Activated T-cell treated with anti-CD3 and anti-CD28 coated beads, Interleukin-2, amount 50 U/mL, for 1 hour (primary cell): ENCODE measurements at places on chromosomes 2 and 18.

- no peak for DNase-seq
These were observed 70.6 kb upstream of the TEX51 start for GRCh38 chr2:126828051-126828450.

- no peak for DNase-seq
These were observed 614.9 kb downstream of the ARHGAP15 start for GRCh38 chr2:143744114-143744513.

GRCh38 chr2:45699032-45699658 lies 47.7 kb downstream of the PRKCE start:
- DNase-seq = no peak

DNA sequence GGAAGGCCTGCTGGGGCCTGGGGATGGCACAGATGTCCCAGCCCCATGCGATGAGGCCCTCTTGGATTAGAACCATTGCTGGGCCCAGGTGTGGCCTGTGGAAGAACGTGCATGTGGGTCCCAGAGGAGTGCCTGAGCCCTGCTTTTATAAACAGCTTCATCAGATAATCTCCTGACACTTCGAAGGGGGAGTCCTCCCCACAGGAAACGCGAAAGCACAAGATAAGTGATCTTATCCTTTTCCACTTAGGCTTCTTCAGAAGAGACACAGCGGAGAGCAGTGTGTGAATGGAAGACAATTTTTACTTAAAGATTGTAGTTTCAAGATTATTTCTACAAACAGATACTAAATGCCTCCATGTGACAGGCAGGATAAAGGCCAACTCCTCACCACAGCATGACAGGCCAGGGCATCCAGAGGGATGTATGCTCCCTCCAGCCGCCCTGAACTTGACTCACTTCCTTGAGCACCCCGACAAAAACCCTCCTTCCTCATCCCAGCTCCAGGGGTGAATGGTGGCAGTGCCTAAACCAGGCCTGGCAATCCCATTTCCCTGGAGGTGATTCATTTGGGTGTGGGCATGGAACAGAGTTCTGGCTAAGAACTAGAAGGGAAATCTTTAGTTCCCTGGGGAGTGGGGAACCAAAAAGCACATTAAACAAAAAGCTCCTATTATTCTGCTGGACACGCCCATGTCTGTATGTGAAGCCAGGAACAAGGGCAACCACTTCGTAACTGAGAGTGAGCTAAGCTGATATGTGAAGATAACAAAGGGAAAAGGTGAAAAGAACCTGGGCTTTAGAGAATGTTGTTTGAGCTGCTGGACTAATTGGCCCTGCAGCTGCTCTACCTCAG lies 56.2 kb upstream of the TMEM163 start:
- DNase-seq = no peak

- DNase-seq = no peak
These were observed 298.8 kb upstream of the FANCL start for GRCh38 chr2:58539973-58540372.

- no peak for DNase-seq
These were observed 35.4 kb downstream of the BARD1 start for GRCh38 chr2:214774108-214774507.

DNA sequence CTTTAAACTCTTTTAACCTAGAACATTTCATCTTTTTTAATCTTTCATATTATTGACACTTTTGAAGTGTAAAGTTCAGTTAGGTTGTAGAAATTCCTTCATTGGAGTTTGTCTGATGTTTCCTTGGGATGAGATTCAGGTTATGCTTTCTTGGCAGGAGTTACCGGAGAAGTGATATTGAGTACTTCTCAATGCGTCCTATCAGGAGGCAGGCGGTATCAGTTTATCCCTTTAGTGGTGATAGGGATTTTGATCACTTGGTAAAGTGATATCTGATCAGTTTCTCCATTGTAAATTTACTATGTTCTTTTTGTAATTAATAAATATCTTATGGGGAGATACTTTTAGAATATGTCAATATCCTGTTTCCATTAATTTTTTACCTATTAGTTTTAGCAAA lies 78.4 kb downstream of the DTNB start:
- DNase-seq = no peak

- no peak for DNase-seq
These were observed 85.2 kb downstream of the BIRC6 start for GRCh38 chr2:32442020-32442467.

GRCh38 chr2:19942199-19942598 lies 40.4 kb upstream of the TTC32 start:
- DNase-seq = no peak

- peak; percentile 61 for DNase-seq
These were observed 9.8 kb downstream of the NR4A2 start for GRCh38 chr2:156322686-156323231.

GRCh38 chr2:168796583-168797285 lies 5.7 kb upstream of the NOSTRIN start:
- DNase-seq = no peak

DNA sequence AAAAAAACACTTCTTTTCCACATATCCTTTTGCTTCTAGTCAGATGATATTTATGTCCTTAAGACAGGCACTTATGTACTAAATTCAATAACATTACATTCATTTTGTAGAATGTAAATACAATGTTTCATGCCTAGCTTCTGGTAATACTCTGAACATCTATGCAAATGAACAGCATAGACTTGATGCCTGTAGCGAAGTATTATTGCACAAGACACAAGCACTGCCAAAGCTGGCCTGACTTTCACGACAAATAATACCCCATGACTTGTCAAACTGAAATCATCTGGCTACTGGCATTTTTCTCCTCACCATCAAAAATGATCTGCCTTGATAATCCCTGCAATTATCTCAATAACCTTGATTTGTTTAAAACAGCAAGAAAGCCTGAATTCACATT lies 101.3 kb downstream of the L3MBTL4 start:
- no peak for DNase-seq

DNA sequence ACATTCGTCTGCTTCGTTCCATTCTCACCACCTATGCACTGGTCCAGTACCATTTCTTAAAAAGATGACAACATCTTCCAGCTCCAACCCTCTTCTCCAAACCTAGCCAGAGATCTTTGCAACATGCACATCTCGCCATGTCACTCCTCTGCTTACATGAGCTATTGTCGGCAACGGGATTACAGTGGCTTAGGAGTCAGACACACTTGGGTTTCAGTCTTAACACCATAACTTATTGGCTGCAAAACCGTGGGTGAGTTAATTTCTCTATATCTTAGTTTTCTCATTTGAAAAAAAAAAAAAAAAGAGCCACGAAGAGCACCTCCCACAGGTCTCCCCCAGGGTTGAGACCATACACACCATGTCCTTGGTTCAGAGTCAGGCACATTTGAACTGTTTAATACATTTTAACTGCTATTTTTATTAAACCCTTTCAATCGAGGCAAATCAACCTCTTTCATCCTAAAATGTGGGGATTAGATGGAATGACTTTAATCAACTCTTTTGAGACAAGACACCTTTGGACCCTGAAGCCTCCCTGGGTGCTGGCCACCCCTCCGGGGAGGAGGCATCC lies 889 bp downstream of the ANKRD29 start:
- no peak for DNase-seq

DNA sequence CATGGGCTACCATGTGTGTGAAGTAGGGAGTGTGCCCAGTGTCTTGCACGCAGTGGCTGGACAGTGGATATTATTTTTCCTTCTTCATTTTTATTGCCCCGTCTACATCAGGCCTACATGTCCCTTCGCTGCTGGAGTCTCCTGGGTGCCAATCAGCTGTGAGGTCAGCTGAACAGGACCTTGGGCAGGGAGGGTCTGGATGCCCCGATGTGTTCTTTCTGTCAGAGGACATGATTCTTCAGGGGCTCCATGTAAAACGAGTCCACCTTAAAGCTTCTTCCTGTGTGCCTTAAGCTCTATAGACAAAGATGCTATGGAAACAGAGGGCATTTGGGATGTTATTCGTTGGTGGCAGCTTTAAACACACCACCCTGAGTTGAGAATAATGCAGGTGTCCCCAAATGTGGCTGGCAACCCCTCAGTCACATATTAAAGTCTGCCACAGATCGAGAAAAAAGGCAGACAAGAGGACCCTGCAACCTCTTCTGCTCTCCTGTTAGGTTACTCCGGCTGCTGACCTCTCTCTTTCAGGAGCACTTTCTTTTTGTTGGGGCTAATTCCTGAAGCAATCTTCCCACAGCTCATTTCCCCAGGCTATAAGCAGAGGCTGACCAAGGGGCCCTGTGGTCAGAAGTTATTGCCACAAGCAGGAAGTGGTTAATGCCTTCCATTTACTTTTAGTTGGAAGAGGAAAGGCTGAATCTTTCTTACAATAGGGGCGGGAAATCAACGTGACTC lies 20.0 kb downstream of the GREB1 start:
- DNase-seq = no peak

DNA sequence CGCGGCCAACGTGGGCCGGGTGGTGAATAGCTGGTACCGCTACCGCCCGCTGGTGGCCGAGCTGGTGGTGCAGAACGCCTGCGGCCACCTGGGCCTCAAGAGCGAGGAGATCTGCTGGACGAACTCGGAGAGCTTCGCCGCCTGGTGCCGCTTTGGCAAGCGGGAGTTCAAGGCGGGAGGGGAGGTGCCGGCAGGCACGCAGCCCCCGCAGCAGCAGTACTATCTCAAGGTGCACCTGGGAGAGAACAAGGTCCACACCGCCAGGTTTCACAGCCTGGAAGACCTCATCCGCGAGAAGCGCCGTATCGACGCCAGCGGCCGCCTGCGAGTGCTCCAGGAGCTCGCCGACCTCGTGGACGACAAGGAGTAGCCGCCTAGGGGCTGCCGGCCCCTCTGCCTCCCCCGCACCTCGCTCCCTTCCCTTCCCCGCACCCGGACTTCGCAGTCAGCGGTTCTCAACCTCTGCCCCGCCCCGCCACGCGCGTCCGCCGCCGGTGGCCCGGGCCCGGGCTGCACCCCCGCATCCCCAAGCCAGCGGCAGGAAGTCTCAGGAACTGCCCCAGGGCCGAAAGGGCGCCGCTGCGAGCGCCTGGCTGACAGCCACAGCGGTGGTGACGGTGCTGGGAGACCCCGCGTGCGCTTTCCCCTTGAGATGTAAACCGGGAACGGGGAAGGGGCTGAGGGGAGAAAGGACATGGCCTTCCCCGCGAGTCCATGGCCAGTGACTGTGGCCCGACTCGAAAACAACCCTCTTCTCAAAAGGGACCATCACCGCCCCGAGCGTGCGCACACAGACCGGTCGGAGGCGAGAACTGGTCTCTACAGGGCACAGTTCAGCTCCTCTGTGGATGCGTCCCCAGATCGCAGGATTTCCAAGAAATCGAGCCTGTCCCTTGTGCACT lies 2.2 kb downstream of the LRATD1 start:
- no peak for DNase-seq

- DNase-seq = no peak
These were observed 463.0 kb downstream of the FBXO15 start for GRCh38 chr18:73684647-73685046.

- no peak for DNase-seq
These were observed 37.4 kb downstream of the ACTR2 start for GRCh38 chr2:65264821-65265670.

GRCh38 chr2:9558948-9559381 lies 3.3 kb upstream of the ADAM17 start:
- DNase-seq = no peak

DNA sequence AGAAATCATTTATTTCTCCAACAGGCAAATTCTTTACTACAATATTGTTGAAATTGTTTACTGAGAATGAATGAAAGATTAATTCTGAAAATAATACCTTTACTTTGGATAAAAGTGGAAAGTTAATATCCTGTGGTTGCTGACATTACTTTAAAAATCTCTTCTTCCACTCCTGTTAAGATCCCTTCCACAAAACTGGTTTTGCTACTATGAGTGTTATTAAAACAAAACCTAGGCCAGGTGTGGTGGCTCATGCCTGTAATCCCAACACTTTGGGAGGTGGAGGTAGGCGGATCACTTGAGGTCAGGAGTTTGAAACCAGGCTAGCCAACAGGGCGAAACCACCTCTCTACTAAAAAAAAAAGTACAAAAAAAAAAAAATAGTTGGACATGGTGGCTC lies 123.9 kb upstream of the CCDC150 start:
- no peak for DNase-seq

GRCh38 chr2:73985308-73986084 lies 786 bp downstream of the TET3 start:
- peak; percentile 70 for DNase-seq

DNA sequence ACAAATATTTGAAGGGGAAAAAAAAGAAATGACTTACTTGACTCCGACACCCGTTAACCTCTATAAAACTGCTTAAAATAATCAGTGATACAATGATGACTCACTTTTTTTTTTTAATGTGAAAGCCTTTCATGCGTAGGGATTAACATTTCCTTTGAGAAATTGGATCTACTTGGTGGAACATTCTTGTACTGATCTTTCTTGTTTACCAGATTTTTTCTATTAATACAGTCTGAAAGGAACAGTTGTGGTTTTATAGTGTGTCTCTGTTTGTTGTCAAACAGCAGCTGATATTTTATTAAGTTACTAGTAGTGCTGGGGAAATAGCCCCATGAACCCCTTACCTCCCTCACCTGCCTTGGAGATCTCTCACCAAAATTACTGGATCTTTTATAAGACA lies 40.2 kb upstream of the NEB start:
- no peak for DNase-seq

GRCh38 chr18:1306641-1307040 lies 402.0 kb downstream of the ADCYAP1 start:
- no peak for DNase-seq

GRCh38 chr2:69304656-69305055 lies 82.4 kb downstream of the GFPT1 start:
- DNase-seq = no peak

GRCh38 chr18:63508596-63508995 lies 31.8 kb downstream of the SERPINB5 start:
- DNase-seq = no peak

- DNase-seq = no peak
These were observed 1615.1 kb downstream of the DPP10 start for GRCh38 chr2:116057538-116057937.

DNA sequence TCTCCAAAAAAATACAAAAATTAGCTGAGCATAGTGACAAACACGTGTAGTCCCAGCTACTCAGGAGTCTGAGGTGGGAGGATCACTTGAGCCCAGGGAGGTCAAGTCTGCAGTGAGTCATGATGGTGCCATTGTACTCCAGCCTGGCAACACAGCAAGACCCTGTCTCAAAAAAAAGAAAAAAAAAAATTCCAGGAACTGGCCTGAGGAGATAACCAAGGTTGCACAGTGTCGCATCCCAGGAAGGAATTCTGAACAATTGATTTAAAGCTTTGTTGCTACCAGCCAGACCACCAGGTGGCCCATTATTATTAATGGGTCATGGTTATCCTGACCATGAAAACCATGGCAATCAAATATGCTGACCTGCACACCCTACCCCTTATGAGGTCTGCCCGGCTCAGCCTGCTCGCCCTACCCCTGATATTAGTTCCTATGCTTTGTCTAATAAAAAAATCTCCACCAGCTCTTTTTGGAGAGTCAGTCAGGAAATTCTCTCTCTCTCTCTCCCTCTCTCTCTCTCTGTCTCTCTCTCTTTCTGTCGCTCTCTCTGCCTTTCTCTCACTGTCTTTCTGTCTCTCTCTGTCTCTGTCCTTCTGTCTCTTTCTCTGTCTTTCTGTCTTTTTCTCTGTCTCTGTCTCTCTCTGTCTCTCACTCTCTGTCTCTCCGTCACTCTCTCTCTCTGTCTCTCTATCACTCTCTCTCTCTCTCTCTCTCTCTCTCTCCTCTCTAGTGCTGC lies 73.7 kb downstream of the NCAPH start:
- no peak for DNase-seq
